ENCODE measurements at places on chromosomes 5 and 9. TPM values are rescaled to one million over a fixed set of nuclear protein-coding genes. Genes with fewer than 3 reads are reported as not detected.

CBY3 gene
- polyA plus RNA-seq: not detected

PCDHB16 gene
- polyA plus RNA-seq: 0.65 TPM

CCNI2 gene
- polyA plus RNA-seq: 1.6 TPM

SMIM33 gene
- polyA plus RNA-seq: 0.01 TPM

FOXD1 gene
- 19.2 TPM for polyA plus RNA-seq

DNA sequence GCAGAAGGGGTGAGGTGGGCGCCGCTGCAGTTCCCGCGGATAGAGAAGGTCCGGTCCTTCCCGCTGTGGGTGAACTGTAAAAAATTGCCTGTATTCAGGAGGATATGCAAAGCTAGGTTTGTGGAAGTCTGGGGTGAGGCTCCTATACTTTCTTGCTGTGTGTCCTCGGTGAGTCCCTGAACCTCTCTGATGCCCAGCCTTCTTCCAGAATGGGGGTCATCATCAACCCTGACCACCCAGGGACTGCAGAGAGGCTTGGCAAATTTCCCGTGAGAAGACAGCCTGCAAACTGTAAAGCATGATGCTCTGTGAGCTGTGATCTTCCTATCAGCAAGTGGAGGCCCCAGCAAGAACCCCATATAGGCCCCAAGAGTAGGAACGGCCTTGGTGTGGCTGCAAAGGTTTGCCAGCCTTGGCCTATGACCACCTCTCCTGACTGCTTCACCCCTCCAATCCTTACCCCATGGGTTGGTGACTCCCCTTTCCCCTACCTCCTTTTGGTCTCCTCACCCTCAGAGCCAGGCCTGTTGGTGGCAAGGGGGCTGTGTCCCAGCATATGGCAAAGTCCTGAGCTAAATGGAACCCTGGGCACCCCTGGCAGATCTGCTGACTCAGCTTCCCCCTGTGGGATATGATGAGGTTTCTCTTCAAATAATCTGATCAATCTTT is 760 bp downstream of the ALDH1B1 start:
- peak; percentile 61 for DNase-seq
- peaks cover 4% of the 10 kb centered on the region for H3K36me3 ChIP-seq
- H3K27ac ChIP-seq: peak overlapping the region; percentile 73
- H3K4me3 ChIP-seq: peak overlapping the region; percentile 67
- no peaks in the 10 kb centered on the region for H3K27me3 ChIP-seq

GRCh38 chr9:35487081-35487480 is 2.8 kb upstream of the RUSC2 start:
- H3K4me1 ChIP-seq: no peaks in the 10 kb centered on the region
- H3K36me3 ChIP-seq: no peaks in the 10 kb centered on the region
- no peak for DNase-seq
- no peak overlapping the region for H3K4me3 ChIP-seq

DNA sequence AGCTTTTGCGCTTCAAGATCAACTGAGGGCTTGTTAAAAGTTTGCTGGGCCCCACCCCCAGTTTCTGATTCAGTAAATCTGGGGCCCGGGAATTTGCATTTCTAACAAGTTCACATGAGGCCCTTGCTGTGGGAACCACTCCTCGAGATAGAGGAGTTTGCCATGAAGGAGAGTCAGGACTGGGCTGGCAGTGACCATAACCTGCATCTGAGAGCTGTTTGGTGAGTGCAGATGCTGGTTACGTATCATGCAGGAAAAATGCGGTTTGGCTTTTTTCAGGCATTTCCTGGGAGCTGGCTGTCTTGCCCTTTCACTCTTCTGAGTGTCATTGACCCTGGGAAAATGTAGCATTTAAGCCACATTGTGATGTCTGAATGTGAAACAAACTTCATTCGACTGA is 9.4 kb upstream of the ANGPTL2 start:
- H3K4me3 ChIP-seq: no peak overlapping the region
- no peaks in the 10 kb centered on the region for H3K36me3 ChIP-seq
- peak overlapping the region; percentile 86 for H3K27ac ChIP-seq

DNA sequence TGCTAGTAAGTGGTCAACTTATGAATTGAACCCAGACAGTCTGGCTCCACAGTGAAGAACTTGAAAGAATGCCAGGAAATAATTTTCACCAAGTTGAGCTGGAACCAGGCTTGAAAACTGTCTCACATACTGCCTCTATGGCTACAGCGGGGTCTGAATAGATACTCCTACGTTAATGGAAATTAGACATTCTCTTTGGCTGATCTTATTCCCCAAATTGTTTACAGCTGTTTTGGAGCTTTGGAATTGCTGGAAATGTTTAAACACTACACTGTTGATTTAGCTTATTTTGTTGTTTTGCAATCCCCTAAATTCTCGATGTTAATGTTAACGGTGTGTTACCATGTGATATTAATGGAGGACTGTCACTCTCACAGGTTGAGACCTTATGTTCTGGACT is 146.4 kb downstream of the FBXL7 start:
- H3K4me3 ChIP-seq: no peak overlapping the region
- no peaks in the 10 kb centered on the region for H3K27me3 ChIP-seq
- no peak overlapping the region for H3K27ac ChIP-seq
- no peaks in the 10 kb centered on the region for H3K4me1 ChIP-seq
- H3K36me3 ChIP-seq: no peaks in the 10 kb centered on the region

GRCh38 chr5:94027145-94027544 is 285.7 kb upstream of the POU5F2 start:
- H3K27ac ChIP-seq: no peak overlapping the region
- H3K36me3 ChIP-seq: peaks cover 10% of the 10 kb centered on the region
- no peak for DNase-seq
- no peaks in the 10 kb centered on the region for H3K4me1 ChIP-seq

- H3K4me3 ChIP-seq: no peak overlapping the region
- no peak for DNase-seq
- H3K27me3 ChIP-seq: no peaks in the 10 kb centered on the region
- H3K27ac ChIP-seq: no peak overlapping the region
- peaks cover 3% of the 10 kb centered on the region for H3K4me1 ChIP-seq
Observed at GRCh38 chr5:68141494-68141893, 74.1 kb upstream of the PIK3R1 start.

DNA sequence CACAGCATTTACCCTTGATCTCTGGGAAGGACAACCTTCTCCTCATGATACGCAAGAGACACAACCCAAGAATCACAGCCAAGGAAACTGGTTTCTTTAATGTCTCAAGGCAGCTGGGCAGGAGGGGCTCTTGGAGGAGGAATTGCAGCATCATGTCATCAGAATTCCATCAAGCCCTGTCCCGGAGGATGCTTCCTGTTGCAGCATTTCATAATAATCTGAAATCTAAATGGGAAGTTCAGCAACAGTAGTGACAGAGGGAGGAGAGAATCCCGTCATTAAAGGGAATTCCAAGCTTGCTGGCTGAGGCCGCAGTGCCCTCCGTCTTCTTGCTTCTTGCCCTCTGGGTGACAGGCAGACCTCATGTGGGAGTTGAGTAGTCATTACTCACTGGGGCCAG is 192.7 kb downstream of the TENT4A start:
- no peak overlapping the region for H3K4me3 ChIP-seq
- no peaks in the 10 kb centered on the region for H3K36me3 ChIP-seq
- H3K27ac ChIP-seq: no peak overlapping the region
- DNase-seq: no peak

DNA sequence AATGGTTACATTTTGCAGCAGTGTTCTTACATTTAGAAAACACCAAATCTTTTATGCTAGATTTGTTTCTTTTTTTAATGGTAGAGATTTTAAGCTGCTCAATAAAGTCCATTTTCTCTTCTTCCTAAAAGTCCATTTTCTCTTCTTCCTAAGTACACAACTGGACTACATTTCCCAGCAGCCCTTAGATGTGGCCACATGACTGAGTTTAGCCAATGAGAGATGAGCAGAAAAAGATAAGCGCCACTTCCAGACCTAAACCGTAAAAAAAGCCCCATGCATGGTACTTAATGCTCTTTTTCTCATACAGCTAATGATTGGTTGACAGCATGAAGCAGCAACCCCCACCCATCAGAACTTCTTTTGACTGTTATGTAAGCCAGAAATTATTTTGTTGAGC is 206.7 kb downstream of the FAM114A2 start:
- H3K4me3 ChIP-seq: no peak overlapping the region
- H3K27ac ChIP-seq: no peak overlapping the region
- H3K4me1 ChIP-seq: no peaks in the 10 kb centered on the region

- DNase-seq: peak; percentile 79
- no peaks in the 10 kb centered on the region for H3K36me3 ChIP-seq
- H3K27ac ChIP-seq: peak overlapping the region; percentile 46
- peaks cover 36% of the 10 kb centered on the region for H3K4me1 ChIP-seq
- H3K27me3 ChIP-seq: no peaks in the 10 kb centered on the region
Observed at GRCh38 chr5:124677374-124678351, 68.8 kb downstream of the ZNF608 start.

- H3K36me3 ChIP-seq: peaks cover 60% of the 10 kb centered on the region
- no peak for DNase-seq
- H3K4me1 ChIP-seq: peaks cover 12% of the 10 kb centered on the region
Observed at GRCh38 chr9:127793093-127793708, 7.4 kb downstream of the CDK9 start.

DNA sequence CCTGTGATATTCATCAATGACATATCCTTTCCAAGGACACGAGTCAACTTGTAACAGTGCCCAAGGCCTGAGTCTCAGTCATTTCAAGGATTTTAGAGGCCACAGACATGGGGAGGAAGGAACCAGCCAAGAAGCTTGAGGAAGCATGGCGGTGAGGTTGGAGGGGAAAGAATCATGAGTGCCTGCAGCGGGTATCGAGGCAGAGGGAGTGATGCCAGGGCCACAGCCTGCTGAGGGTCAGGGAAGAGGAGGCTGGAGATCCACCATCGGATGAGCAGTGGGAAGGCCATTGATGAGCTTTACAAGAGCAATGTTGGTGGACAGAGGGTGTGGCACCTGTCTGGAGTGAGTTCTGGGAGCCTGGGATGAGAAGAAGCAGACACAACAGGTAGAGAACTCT is 88.5 kb upstream of the IER5L start:
- no peaks in the 10 kb centered on the region for H3K27me3 ChIP-seq
- H3K4me3 ChIP-seq: no peak overlapping the region
- H3K27ac ChIP-seq: no peak overlapping the region

DNA sequence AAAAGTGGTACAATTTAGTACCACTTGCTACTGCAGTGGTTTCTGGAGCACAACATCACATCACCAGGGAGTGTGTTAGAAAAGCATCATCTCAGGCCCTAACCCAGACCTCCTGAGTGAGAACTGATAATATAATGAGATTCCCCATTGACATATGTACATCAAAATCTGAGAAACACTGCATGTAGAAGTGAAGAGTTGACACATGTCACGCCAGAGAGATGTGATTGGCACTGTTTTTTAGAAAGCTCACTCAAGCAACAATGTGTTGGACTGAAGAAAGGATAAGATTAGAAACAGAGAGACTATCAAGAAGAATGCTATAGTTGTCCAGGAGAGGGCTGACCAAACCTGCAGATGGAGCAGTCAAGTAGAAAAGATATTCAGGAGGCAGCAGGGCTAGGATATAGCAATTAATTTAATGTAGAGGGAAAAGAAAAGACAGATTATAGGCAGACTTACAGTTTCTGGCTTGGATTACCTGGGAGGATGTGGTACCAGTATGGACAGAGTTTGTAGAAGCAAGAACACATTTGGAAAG is 324.4 kb upstream of the ADAMTSL1 start:
- H3K27ac ChIP-seq: no peak overlapping the region
- no peaks in the 10 kb centered on the region for H3K27me3 ChIP-seq
- no peaks in the 10 kb centered on the region for H3K4me1 ChIP-seq

- no peak overlapping the region for H3K27ac ChIP-seq
- DNase-seq: no peak
Observed at GRCh38 chr5:32785611-32786254, 74.6 kb downstream of the NPR3 start.

DNA sequence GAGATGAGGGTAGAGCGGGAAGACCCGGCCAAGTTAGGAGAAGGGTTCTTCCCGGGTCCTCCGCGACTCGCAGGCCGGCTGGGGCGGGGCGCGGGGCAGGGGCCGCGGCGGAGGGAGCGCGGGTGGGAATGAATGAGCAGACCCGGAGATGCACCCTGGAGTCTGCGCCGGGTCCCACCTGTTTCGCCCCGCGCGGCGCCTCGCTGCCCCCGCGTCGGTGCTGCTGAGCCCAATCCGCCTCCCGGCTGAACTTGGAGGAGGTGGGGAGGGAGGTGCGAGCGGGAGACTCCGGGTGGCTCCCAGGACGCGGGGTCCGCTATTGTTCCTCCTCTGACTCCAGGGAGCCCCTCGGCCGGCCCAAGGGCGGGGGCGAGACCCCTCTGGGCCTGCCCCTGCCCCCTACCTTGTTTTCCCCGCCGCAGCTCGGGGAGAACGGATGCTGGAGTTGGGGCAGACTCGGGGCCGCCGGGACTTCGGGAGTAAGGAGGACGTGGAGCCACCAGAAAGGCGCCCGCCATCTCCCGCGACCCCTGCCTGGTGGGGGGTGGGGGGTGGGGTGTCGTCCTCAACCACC is 659 bp downstream of the RAI14 start:
- no peaks in the 10 kb centered on the region for H3K36me3 ChIP-seq
- peak overlapping the region; percentile 65 for H3K4me3 ChIP-seq
- peaks cover 5% of the 10 kb centered on the region for H3K27me3 ChIP-seq
- peaks cover 9% of the 10 kb centered on the region for H3K4me1 ChIP-seq

GRCh38 chr5:173191561-173191960 is 43.4 kb downstream of the NKX2-5 start:
- no peaks in the 10 kb centered on the region for H3K36me3 ChIP-seq
- no peaks in the 10 kb centered on the region for H3K4me1 ChIP-seq
- H3K27me3 ChIP-seq: no peaks in the 10 kb centered on the region
- H3K4me3 ChIP-seq: no peak overlapping the region
- H3K27ac ChIP-seq: no peak overlapping the region
- DNase-seq: no peak

GRCh38 chr5:125634216-125634835 is 788.9 kb upstream of the GRAMD2B start:
- no peak overlapping the region for H3K27ac ChIP-seq
- H3K4me3 ChIP-seq: no peak overlapping the region
- no peaks in the 10 kb centered on the region for H3K36me3 ChIP-seq
- H3K27me3 ChIP-seq: no peaks in the 10 kb centered on the region
- H3K4me1 ChIP-seq: no peaks in the 10 kb centered on the region

DNA sequence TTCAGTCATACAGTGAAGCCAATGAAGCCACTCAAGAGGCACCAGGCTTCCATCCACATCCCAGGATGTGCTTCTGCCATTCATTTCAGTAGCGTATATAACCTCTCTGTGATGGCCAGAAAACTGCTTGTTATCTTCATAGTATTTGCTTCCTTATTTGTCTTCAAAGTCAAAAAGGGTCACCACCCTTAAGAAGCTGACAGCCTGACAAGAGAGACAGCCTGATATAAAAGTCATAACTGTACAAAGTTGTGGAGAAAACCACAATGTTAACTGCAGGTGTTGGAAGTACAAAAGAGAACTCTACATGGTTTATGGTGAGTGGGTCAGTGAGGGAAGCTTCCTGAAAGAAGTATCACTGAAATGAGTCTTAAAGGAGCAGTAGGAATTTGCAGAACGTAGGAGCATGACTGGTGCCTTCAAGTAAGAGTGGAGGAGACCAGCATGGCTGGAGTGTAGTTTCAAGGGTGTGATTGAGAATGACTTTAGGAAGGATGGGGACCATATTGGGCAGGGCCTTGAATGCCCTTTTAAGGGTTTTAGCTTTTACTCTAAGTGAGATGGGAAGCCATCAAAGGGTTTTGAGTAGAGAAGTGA is 33.7 kb downstream of the NIM1K start:
- H3K27me3 ChIP-seq: peaks cover 4% of the 10 kb centered on the region
- H3K27ac ChIP-seq: no peak overlapping the region
- H3K4me1 ChIP-seq: no peaks in the 10 kb centered on the region
